ENCODE measurements at places on chromosomes 11 and 22.

GRCh38 chr22:39496131-39496838 is 5.8 kb upstream of the MIEF1 start:
- DNase-seq: peak; percentile 79

- peak; percentile 65 for DNase-seq
Observed at GRCh38 chr22:37607010-37607934, 1.4 kb upstream of the GGA1 start.

- peak; percentile 15 for DNase-seq
Observed at GRCh38 chr11:37450613-37451012, 852.6 kb upstream of the RAG2 start.

DNA sequence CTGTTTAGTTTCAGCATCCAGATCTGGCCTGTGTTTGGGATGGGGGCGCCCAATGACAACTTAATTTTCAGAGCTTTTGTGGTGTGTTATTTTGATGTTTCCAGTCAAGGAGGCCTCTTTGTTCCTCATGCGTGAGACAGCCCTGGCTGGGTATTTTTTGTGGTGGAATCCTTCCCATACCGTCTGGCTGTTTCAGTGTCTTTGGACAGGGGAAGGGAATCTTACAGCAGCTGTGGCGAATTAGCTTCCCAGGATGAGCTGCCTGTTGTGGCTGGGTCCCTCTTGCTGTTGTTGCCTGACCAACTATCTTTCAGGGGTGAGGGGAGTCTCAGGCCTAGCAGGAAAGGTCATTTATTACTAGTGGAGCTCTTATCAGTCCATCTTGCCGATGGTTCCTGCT is 138.8 kb downstream of the ARHGAP20 start:
- DNase-seq: no peak

DNA sequence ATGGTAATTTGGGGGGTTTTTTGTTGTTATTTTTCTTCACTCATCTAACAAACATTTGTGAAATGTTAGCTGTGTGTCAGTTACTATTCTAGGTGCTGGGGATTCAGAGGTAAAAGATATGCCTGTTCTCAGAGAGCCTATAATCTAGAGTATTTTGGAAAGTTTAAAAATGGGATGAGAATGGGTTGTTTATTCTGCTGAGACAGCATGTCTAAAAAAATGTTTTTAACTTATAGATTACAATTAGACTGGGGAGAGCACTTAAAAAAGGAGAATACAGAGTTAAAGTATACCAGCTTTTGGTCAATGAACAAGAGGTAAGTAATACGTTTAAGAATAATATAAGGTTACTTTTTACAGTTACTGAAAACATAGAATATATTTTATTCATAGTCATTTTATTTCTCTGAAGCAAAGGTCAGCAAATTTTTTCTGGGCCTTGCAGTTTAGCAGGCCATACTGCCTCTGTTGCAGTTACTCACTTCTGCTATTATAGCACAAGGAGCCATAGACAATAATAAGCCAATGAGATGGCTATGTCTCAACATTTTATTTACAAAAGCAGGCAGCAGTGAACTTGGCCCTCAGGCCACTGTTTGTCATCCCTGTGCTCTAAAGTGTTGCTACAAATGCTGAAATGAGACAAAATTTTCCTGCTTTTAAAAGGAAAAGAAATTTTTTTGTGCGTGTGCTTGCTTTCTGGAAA is 60.0 kb downstream of the DKK3 start:
- no peak for DNase-seq

Measured in cardiac fibroblast (primary cell).